ENCODE measurements at places on chromosomes 5 and 9.

- no peak for DNase-seq
Observed at GRCh38 chr5:71905834-71906711, 187.0 kb downstream of the CARTPT start.

DNA sequence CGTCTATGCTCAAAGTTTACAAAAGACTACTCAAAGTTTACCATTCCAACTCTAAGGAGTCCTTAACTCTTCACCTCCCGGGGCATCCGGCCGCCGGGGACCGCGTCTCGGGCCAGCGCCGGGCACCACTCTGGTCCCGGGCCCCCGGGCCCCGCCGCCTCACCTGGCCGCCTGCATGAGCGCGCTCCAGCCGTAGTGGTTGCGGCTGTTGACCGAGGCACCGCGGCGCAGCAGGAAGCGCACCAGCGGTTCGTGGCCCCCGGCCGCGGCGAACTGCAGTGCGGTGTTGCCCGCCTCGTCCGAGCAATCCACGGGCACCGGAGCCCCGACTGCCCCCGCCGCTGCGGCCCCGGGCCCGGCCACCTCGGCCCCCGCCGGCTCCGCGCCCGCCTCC is 388 bp downstream of the ANKS6 start:
- DNase-seq = no peak

- DNase-seq = no peak
Observed at GRCh38 chr5:135179308-135179980, 145.4 kb upstream of the PITX1 start.

- DNase-seq = no peak
Observed at GRCh38 chr9:92206488-92206887, 87.0 kb downstream of the IARS1 start.

GRCh38 chr5:146365618-146366017 is 27.0 kb downstream of the POU4F3 start:
- DNase-seq = no peak

- no peak for DNase-seq
Observed at GRCh38 chr9:33295571-33295970, 5.3 kb downstream of the NFX1 start.

DNA sequence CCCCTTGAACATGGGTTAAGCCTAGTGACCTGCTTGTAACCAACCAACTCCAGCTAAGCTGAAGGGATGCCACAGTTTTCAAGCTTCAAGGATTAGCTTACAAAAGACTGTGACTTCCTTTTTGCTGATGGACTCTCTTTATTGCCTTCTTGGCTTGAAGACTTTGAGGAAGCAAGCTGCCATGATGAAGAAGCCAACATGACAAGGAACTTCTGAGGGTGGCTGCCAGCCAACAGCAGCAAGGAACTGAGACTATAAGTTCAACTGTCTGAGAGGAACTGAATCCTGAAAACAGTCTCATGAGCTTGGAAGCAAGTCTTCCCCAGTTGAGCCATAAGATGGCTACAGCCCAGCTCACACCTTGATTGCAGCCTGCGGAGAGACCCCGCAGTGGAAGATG is 116.1 kb upstream of the TAF11L2 start:
- no peak for DNase-seq

DNA sequence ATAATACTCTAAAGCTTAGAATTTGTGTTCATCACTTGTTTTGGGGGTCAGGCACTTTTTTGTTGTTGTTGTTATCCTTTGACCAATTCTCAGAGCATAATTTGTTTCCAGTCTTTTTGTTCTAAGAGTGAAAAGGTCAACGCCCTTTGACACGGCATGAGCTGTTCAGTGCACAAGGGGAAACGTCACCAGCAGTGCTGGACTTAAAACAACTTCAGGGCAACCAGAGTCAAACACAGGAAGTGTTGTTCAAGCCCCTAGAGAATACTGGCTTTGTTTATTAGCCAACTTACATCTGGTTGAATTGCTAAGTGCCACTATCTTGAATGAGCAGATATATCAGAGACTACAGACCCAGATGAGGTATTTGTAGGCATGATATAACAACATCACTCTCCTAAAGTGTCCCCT is 368.9 kb downstream of the TMEM161B start:
- DNase-seq = no peak

- DNase-seq = no peak
Observed at GRCh38 chr5:127206320-127207113, 84.1 kb upstream of the MEGF10 start.

- no peak for DNase-seq
Observed at GRCh38 chr5:851076-851475, 290 bp upstream of the ZDHHC11 start.

- DNase-seq = no peak
Observed at GRCh38 chr9:137802521-137803243, 74.9 kb upstream of the CACNA1B start.

- DNase-seq = no peak
Observed at GRCh38 chr9:883011-883410, 41.5 kb downstream of the DMRT1 start.

DNA sequence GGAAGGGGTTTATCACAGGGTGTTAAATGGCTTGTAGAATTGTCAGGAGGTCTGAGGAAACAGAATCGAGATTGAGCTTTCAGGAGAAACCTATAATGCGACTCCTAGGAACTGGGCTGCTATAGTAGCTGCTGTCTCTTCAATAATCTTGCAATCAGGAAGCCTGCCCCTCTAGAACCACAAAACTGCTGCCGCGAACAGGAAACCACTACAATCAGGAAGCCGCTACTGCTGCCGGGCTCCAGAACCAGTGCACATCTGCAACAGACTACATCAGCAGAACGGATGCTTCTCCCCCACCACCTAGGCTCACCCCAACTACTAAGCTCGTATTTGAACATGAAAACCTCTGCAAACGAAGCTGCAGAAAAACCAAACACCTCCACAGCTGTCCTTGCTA is 31.6 kb downstream of the TNFSF8 start:
- no peak for DNase-seq

GRCh38 chr5:2158767-2159166 is 276.0 kb upstream of the IRX4 start:
- DNase-seq = no peak

GRCh38 chr9:69195668-69196067 is 21.6 kb downstream of the TJP2 start:
- DNase-seq = no peak

- no peak for DNase-seq
Observed at GRCh38 chr5:168273056-168273980, 18.1 kb upstream of the WWC1 start.

DNA sequence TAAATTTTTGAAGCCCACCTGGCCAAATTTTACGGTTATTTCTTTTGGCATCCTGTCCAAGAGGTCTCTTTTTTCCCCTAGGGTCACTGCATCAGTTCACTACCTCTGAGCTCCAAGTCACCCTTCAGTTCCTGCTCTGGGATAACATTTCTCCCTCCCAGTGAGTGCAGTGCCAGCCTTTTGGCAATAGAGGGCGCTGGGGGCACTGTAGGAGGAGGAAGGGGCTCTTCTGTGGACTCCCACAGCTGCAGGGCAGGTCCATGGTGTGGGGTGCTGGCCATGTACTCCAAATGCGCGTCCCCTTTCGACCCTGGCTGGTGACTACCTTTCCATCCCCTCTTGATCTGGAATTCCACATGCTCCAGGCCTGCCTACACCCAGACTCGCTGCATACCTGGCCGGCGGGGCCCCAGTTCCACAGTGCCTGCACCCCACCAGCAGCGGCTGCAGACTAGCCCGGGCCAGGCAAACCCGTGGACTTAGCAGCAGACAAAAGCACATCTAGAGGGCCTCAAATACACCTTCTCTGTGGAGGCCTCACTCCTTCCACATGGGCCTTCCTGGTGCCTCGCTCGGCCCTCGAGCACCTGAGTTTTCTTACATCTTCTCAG is 20.3 kb upstream of the NINJ1 start:
- no peak for DNase-seq

DNA sequence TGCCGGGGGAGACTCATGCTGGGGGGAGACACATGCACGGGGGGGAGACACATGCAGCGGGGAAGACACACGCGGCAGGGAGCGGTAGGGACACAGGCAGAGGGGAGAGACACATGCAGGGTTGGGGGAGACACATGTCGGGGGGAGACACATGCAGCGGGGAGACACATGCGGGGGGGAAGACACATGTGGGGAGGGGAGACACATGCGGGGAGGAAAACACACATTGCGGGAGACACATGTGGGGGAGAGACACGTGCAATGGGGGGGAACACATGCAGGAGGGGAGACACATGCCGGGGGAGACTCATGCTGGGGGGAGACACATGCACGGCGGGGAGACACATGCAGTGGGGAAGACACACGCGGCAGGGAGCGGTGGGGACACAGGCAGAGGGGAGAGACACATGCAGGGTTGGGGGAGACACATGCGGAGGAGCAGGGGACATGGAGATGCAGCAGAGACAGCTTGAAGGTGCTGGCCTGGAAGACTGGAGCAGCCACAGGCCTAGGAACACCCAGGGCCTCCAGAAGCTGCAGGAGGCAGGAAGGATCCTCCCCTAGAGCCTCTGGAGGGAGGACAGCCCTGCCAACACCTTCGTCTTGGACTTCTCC is 20.3 kb upstream of the OLFM1 start:
- no peak for DNase-seq

- no peak for DNase-seq
Observed at GRCh38 chr9:73995836-73996235, 501.3 kb upstream of the RORB start.

DNA sequence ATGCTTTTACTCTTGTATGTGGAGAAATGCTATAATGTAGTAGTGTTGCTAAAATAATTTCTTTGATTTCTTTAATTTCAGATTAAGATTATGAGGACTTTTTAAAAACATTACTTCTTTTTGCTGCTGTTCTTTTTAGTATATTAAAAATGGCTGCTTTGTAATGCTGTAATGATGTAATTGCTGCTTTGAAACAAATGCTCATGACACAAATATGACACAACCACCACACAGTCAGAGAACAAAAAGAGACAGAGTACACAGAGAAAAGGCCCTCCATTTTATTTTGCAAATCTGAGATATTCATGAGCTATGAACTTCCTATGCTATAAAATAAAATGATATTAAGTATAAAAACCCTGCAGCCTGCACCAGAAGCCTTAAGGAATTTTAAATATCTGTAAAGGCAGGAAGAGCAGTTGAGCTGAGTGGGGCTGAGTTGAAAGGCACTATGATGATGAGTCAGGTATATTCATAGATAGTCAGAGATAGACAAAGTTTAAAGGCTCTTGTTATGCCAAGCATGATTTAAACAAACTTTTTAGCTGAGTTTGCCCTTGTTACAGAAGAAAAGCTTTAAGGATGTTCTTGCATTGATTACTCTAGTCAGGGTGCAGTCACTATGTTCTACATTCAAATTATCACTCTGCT is 5.1 kb upstream of the POU5F2 start:
- no peak for DNase-seq

DNA sequence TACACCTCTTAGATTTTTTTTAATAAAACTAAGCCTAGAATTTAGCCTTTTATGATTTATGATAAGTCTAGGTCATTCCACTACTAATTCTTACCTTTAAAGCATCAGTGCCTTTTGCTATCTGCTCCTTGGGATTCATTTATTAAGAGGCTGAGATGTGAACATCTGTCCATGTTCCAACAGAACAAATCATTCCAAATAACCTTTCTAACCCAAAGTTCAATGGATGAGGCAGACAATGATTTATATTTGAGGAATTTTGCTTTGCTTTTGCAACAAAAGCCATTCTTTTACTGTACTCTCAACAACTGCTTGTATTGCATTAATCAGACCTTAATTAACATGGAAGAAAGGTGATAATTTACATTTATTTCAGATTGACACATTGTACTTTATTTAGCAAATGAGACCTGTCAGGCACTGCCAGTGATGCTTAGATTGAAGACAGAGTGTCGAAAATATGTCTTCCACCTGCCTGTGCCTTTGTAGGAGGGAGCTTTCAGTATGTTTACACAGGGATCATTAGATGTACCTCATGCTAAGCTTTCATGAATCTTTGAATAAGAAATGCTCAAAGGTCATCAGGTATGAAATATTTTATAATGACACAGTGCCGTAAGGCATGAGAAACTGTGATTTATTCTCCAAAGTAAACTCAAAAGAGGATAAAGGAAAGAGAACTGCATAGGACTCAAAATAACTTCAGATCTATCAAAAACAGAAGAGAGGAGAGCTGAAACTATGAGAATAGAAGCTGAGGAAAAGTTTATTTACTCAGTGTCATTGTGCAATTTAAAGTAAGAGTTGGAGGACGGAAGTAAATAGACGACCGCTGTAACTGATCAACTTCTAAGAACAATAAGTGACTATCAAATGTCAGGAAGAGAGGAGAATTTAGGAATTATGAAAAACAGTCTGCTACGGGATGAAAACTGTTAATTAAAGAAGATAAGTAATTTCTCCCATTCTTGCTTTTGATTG is 36.7 kb upstream of the IZUMO3 start:
- no peak for DNase-seq

DNA sequence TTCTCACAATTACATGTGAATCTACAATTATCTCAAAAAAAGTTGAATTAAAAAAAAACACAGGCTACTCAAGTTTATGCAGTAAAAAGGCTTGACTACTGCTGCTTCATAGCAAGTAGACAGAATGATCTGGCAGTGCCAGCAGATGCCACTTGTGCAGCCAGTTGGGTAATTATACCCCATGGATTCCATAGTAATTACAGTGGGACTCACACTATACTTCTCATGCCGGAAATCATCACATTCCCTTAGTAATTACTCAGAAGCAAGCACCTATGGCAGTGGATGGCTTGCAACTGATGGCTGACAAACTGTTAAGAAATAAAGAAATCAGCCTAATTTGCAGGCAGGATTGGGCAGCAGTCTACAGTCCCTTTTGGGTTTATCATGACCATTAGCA is 463.2 kb upstream of the KLF4 start:
- DNase-seq = no peak

GRCh38 chr5:139117342-139117884 is 80.8 kb downstream of the SIL1 start:
- DNase-seq = no peak

- DNase-seq = no peak
Observed at GRCh38 chr5:149775785-149776184, 45.7 kb downstream of the PPARGC1B start.
